Ascending aorta (tissue), 2 donors: ENCODE measurements at places on chromosomes 5 and 9.
A peak's percentile ranks its signal among the peaks of the same experiment; 100 is the strongest.

DNA sequence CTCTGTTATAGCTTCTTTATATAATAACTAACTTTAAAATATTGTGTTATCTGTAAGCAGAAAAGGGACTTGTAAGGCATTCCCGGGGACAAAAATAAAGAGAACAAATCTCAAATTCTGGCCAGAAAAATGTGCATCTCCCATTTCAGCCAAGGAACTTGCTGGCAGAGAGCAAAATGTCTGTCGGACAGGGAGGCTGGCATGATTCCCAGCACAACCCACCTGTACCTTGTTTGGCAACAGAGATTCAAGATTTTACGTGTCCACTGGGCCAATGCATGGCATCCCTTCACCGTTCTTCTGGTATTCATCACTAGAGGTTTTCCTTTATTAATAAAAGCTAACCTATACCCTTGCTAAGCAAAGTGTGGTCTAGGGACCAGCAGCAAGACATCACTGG lies 566.6 kb downstream of the PSAT1 start:
- DNase-seq = no peak

- no peak for DNase-seq
Measured at GRCh38 chr9:86549920-86550319, 195.7 kb upstream of the TUT7 start.

DNA sequence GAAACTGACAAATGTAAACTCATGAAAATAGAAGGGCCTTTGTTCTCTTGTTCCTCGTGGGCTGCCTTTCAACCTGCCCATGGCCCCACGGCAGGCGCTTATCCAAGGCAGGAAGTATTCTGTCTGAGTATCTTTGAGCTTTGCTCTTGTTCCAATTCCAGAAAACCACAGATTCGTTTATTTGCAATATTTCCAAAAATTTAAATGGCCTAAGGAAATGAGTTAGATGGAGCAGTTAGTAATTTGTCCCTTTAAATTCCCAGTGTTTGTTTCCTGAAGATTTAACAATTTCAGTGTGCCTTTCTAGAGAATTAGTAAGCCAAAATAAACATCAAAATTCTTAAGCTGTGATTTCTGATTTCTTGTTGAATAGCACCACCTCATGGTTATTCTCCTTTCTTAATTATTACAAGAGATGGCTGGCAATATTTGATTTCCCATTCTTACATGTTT lies 299.4 kb upstream of the RASA1 start:
- no peak for DNase-seq

GRCh38 chr5:111135363-111135762 lies 43.2 kb downstream of the WDR36 start:
- no peak for DNase-seq

DNA sequence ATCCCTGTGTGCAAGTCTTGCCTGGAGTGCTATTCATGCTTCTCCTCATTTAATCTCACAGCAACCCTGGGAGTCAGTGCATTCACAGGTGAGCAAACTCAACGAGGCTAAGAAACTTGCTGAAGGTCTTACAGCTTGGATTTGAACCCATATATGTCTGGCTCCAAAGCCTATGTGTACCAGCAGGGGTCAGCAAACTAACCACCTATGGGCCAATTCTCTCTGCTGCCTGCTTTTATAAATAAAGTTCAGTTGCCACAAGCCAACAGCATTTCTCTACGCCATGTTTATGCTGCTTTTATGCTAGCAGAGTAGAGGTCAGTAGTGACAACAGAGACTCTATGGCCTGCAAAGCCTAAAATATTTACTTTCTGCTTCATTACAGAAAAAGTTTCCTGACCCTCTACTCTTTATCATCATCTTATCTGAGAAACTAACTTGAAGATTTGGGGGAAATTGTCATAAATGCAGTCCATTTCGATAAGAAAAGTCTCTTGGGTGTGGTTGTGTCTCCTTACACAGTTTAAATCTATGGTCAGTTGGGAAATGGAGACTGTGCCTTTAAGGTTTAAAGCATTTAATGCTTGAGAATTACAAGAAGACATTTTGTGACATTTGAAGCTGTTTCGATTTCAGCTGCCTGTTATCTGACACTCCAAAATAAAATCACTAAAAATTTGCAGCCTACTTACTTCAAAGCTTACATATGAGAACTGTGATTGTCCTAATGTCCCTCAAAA lies 137.7 kb downstream of the PRELID2 start:
- no peak for DNase-seq

GRCh38 chr5:158126442-158127405 lies 267.8 kb upstream of the CLINT1 start:
- DNase-seq = no peak

DNA sequence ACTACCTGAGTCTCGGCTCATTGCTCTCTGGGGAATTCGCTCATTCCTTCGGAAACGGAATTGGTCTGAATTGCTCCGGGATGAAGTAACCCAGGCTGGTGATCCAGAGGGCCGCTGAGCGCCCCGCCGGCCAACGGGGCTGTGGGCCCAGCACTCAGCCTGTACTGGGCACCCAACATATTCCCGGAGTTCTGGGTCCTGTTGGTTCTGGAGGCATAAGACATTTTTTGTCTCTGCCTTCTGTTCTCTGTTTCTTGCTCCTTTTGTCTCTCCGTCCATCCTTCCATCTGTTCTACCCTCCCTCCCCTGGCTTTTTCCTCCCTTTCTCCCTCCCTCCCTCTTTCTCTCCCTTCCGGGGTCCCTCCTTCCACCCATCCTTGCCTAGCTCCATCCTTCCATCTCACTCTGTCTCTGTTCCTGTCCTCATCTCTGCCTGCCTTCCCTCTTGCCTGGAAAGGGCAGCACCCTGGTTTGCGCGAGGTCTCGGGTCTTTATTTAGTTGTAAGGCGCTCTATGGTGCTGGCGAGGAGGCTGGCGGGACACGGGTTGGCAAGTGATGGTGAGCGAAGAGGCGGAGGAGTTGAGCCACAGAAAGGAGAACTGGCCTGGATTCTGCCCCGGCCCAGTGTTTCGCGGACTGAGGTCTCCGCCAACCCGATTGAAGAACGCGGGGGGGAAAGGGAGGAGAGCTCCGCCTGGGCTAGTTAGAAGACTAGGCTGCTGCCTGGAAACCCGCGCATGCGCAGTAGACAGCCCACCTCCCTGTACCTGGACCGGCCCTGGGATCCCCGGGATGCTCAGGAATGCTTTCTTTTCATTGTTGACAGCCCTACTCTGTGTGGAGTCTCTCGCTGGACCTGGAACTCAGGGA lies 1468.0 kb downstream of the FOXD4L5 start:
- DNase-seq = peak; percentile 81

DNA sequence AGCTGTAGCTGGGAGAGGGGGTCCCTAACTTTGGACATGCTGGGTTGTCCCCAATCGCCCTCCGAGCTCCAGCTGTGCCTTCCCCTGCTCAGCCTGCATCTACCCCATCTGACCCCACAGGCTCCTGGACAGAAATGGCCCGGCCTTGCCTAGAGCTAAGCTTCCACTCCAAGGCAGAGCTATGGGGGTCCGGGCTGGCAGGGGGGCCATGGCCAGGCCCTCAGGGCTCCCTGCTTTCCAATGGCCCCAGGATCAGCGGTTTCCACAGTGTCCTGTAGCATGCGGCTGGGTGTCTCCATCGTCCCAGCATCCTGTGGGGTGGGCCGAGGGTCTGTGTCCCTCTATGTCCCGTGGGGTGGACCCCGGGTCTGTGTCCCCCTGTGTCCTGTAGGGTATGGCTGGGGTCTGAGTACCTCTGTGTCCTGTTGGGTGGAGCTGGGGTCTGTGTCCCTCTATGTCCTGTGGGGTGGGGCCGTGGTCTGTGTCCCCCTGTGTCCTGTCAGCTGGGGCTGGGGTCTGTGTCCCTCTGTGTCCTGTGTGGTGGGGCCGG lies 130.6 kb downstream of the RXRA start:
- no peak for DNase-seq

- DNase-seq = no peak
Measured at GRCh38 chr9:71490810-71491209, 277.5 kb downstream of the CEMIP2 start.

DNA sequence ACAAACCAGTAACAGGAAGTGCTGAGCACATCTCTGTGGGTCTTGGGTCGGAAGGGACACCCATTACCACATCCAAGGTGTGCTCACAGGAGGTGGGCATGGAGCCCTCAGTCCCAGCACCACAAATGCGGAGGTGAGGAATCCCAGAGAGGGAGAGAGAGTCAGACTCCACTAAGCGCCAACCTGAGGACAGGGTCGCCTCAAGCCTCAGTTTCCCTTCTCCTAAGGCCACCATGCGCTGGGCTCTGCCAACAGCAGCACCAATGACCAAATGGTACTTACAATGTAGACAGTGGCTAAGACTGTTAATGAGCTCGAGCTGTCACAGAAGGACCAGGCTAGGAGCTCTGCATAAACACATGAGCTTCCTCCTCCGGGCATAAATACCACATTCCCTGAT lies 43.1 kb downstream of the BICD2 start:
- no peak for DNase-seq

GRCh38 chr9:107312376-107313050 lies 29.4 kb downstream of the RAD23B start:
- DNase-seq = no peak

DNA sequence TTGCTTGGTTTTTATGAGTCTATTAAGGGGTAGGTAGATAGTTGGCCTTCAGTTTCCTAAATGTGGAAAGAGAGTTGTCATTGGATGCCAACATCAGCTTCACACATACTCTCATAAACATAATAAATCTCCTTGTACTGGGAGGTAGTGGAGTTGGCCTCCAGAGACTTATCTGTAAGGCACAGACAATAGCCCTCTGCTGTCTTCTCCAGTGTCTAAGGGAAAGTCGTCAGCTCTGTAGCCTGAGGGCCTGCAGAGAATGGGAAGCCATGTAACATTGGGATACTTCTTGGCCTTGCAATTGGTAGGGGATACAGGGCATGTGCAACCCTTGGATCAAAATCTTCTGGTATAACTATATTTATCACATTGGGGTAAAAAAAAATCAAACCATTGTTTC lies 331.9 kb upstream of the KLF9 start:
- DNase-seq = no peak

- peak; percentile 93 for DNase-seq
Measured at GRCh38 chr5:88732181-88732633, 150.8 kb downstream of the MEF2C start.

- no peak for DNase-seq
Measured at GRCh38 chr9:135732569-135733257, 30.7 kb downstream of the KCNT1 start.

DNA sequence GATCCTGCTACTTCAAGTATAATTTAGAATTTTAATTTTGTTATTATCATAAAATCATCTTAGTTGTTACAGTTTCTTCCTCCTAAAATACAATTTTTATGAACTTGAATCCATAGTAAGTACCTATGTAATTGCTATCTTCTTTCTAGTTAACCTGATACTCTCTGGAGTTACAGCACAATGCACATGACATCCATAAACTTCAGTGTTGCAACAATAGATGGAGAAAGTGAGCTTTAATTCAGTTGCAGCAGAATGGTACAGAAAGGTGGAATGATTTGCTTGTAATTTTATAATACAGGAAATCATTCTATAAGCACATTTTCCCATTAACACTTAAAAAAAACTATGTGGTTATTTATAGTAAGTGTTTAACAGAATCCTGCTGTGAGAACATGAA lies 372.0 kb downstream of the CDH9 start:
- no peak for DNase-seq

DNA sequence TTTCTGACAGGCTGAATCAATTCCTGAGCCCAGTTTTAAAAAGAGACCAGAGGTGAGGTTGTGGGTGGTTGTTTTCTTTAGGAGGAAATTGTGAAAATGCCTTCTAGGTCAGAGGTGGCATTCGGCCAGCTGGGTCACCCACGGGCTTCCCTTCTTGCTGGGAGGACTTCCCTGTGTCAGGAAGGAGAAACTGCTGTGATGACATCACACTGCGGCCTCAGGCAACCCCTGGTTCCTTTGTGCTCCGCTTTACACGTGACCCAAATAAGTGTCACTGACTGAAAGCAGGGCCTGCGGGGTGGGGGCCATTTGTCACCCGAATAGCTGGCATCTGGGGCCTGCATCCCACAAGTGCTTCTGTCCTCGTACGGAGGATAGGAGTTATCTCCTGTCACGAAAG lies 39.7 kb downstream of the FABP6 start:
- DNase-seq = peak; percentile 84

DNA sequence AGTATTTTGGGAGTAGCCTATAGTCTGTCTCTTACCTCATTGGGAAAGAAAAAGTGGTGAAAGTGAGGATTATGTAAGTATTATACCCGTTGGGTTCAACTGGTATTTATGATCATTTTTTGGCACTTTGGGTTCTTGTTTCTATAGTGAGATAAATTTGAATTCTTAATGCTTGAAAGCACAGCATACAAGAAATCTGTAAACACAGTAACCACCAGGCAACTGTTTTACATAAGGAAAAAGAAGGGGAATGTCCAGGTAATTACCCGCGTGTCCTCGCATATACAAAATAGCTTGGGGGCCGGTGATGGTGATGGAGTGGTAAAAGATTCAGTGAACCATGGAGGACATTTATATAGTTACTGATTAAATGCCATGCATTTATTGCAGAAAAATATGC lies 60.5 kb downstream of the BASP1 start:
- DNase-seq = no peak

DNA sequence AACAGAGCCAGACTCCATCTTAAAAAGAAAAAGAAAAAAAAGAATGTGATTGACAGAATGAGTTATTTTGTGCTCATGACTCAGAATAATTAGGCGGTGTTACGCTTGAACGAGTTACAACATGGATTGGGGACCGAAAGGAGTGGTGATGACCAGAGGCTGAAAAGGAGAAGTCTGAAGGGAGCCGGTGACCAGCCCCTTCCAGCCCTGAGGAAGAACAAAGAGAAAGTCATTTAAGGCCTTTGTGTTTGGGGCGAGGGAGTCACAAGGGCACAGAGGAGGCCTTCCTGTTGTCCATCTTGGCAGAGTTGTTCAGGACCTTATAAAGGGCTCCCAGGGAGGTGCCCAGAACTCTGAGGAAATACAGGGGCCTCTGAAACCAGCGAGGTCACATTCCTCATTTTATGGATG lies 131.6 kb downstream of the GOLPH3 start:
- no peak for DNase-seq

DNA sequence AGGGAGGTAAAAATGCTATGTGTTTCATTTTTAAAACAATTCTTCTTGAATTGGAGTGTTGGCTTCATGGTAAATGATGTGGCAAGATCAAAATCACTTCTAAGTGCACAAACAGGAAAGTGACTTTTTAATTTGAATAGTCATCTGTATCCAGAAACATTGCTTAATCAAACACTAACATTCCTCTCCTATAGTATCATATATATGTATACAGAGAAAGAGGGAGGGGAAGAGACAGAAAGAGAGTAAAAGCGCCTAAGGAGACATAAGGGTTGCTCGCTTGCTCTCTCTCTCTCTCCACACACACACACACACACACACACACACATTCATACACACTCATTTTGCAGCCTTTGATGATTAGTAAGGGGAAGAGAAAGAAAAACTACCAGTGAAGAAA lies 95.4 kb upstream of the PRDM9 start:
- DNase-seq = no peak

- no peak for DNase-seq
Measured at GRCh38 chr5:179801304-179802206, 5.1 kb downstream of the MGAT4B start.

DNA sequence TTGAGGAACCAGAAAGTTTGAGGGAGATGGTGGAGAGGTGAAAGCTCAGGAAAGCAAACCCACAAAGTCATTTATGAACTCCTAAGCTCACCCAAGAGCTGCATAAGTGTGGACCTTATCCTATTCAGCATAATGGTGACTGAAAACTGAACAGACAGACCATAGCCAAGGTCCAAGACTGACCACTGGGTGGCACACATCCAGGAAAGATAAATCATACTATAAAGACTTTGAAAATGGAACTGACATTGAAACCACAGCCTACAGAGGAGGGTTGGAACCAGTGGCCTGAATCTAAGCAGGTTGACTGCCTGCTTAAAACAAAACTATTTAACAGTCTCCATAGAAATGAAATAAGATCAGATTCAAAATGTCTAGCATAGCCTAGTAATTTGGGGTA lies 121.0 kb upstream of the RGS7BP start:
- no peak for DNase-seq
